HuH-7.5 (cell line): ENCODE measurements at places on chromosomes 2 and 18.

GRCh38 chr2:229269941-229270340, 1.1 kb downstream of the PID1 start:
- DNase-seq = no peak

DNA sequence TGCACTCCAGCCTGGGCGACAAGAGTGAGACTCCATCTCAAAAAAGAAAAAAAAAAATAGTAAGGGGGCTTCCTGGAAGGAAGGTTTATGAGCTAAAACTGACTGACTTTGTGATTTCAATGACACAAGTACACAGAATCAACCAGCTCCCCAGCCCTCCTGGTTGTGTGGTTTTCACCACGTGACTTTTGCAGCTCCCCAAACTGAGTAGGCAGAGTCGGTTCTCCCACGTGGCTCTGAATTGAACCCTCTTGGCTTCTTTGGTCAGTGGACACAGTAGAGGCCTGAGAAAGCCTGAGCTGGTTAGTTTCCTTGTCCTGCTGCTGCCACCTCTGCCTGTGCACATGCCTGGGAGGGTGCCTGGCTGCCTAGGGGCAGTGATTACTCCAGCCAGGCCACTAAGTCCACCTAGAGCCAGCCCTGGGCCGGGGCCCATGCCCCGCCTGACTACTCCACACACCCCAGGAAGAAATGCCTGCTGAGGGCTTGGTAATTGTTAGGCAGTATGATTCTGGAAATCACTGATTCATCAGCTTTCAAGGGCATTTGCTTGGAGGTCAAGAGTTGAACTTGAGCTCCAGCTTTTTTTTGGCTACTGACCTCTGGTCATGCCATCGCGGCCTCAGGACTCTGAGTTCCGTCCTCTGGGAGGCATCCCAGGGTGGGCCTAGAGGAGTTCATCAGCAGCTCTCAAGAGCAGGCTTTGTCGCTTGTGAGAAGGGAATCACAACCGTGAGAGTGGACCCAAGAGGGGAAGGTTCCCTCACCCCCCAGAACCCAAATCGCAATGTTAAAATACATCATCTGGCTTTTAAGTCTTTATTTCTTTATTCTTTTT, 431.9 kb upstream of the HS6ST1 start:
- no peak for DNase-seq

- DNase-seq = no peak
Measured at GRCh38 chr18:25284281-25284680, 67.7 kb downstream of the ZNF521 start.

DNA sequence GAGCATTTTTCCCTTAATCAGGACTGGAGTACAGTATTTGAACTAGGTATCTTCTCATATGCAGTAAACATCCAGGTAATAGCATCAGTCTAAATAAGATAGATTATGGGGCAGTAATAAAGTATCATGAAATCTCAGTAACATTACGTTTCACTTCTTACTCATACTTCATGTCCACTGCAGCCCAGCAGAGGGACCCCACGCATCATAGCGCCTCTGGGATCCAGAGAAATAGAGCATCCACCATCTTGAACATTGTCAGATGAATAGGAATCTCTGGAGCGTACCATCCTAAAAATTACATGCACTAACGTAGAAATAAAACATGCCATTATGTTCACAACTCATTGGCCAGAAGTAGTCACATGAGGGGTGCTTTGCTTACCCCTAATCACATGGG, 499.0 kb downstream of the CPS1 start:
- DNase-seq = no peak

DNA sequence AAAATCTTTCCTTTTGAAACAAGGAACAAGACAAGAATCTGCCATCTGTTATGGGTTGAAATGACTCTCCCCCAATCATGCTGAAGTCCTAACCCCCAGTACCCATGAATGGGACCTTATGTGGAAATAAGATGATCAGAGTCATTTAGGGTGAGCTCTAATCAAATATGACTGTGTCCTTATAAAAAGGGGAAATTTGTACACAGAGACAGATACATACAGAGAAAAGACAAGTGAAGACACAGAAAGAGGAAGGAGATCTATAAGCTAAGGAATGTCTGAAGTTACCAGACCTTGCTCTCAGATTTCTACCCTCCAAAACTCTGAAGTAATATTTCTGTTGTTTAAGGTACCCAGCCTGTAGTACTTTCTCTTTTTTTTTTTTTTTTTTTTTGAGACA, 15.7 kb downstream of the TGFBRAP1 start:
- DNase-seq = no peak

DNA sequence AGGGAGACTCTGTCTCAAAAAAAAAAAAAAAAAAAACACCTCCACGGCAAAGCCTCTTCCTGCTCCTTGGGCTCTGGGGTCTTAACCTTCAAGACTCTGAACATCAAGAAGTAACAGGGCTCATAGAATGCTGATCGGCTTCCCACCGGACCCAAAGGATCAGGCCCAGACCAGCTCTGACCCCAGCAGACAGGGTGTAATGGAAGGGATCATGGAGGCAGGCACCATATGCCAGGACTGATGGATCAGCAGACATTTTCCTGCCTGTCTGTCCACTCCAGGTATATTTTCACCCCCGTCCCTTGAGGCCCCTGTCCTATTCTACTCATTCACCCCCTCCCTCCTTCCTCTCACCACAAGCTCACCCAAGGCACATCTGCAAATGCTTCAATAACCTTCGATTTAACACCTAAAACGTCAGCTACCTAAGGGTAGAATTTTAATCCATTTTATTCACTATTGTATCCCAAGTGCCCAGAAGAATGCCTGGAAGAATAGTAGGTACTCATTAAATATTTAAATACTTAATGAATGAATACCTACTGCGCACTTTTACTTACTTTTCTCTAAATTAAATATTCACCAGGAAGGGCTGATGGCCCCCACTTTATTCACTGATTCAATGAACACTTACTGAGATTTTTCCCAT, 4.6 kb upstream of the SPEG start:
- no peak for DNase-seq

DNA sequence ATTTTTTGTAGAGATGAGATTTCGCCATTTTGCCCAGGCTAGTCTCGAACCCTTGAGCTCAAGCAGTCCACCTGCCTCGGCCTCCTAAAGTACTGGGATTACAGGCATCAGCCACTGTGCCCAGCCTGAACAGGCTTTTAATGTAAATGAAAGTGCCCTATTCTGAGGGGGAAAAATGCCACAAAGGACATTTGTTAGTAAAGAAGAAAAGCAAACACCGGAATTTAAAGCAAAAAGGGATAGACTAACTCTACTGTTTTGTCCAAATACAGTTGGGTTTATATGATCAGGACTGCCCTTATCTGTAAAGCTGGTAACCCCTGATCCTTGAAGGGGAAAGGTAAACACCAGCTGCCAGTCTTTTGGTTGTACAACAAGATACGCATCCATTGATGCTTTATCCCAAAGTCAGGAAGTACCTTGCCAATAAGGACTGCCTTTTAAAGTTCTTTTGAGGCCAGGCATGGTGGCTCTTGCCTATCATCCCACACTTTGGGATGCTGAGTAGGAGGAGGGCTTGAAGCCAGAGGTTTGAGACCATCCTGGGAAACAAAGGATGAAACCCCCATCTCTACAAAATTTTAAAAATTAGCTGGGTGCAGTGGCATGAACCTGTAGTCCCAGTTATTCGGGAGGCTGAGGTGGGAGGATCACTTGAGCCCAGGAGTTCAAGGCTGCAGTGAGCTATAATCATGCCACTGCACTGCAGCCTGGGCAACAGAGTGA, 13.1 kb downstream of the CLEC4F start:
- DNase-seq = no peak

DNA sequence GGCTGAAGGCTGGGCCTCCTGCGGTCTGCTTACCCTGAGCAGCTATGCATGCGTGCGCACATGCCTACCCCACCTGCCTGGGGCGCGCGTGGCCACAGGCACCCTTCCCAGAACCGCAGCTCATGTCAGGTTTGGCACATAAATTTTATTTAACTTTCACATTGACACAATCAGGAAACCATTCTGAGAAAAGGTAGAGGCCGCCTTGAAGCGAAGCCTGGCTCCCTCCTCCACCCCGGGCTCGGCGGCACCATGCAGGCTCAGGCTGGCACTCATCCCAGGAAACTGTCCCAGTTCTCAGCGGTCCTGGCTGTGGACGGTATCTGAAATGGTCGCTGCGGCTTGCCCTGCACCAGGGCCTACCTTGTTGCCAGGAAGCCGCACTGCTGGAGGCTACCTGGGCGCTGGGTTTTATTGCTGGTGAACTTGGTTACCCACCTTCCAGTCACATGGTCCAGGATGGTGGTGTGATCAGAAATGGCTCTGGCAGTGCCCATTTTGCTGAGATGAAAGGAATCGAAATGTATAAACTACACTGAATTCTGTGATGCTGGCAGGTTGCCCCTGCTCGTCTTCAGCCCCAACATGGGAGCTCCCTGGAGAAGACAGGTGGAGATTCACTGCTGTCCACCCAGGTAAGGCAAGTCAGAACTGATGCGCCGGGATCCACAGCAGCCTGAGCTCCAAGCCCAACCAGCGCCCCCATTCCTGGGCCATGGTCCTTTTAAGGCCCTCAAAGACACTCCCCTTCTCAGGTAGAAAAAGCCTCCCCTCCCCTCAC, 25.5 kb downstream of the CHST10 start:
- DNase-seq = no peak

- DNase-seq = peak; percentile 50
Measured at GRCh38 chr18:76405681-76406356, 89.2 kb downstream of the ZNF516 start.

DNA sequence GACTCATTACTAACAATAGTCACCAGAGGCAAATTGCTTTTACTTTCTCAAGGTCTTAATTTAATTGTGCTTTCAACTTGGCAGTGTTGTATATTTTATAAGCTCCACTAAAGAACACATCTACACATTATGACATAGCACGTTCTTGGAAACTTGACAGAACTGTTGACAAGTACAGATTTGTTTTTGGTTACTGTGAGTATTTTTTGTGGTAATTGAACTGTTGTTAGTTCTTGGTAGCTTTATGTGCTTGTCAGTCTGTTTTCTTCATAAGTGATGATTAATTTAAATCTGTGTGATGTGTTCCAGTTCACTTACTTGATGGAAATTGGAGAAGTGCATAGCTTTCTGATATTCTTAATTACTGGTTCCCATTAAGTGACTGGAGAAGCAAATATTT, 63.9 kb downstream of the COMMD1 start:
- no peak for DNase-seq

DNA sequence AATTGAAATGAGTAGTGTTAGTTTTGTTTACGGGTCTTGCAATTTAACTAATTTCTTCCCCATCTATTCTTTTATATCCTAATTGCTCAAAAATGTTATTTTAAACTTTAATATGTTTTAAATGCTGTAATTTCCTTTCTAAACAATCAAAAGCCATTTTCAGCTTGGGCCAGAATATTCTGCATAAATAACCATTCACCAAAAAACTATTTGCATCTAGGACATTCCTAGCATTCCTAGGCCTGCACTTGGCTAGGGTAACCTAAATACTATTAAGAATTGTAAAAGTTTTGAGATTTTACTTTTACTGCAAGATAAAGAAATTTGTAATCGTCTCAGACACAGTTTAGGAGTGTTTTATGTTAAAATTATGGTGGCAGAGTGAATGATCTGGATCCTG, 7.8 kb upstream of the ETAA1 start:
- no peak for DNase-seq

GRCh38 chr18:43574974-43575373, 297.7 kb upstream of the SYT4 start:
- no peak for DNase-seq
